AG09319 (cell line): ENCODE measurements at places on chromosomes 3 and 15.

DNA sequence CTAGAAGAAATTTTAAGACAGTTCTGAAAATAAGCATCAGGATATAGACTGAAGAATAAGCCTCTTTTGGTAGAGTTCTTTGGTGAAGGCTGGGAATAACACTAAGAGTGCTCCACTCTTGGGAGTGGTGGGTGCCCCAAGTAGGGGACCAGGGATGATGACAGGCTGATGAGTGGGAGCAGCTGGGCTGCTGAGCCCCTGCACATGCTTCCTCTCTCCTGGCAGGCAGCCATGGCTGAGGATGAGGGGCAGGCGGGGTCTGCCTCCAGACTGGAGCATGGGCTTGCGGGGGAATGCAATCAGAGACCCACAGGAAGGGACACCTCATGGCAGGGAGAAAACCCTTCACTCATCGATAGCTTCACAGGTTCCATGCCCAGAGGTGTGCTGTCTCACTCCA, 72.6 kb upstream of the RORA start:
- no peak for DNase-seq

- DNase-seq, result no peak
Observed at GRCh38 chr3:129445471-129445870, 5.4 kb downstream of the IFT122 start.

DNA sequence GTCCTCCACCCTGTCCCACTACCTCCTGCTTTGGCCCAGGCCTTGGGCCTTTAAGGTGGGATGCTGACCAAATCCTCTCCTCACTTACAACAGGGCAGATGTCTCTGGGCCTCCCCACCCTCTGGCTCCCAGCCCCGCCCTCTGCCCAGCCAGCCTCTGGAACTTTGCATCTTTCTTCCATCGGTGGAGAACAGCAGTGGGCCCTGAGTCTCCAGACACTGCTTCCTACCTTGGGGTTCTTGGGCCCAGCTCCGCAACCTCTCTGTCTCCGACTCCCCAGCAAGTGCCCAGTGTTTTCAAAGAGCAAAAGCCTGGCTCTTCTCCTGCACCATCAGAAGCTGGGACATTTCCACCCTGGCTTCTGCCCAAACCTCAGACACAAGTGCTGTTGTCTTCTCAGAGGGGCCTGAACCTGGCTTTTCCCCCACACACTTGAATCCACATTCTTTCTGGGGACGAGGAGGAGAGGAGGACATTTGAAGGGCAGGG, 33.1 kb downstream of the MRAS start:
- DNase-seq, result no peak

DNA sequence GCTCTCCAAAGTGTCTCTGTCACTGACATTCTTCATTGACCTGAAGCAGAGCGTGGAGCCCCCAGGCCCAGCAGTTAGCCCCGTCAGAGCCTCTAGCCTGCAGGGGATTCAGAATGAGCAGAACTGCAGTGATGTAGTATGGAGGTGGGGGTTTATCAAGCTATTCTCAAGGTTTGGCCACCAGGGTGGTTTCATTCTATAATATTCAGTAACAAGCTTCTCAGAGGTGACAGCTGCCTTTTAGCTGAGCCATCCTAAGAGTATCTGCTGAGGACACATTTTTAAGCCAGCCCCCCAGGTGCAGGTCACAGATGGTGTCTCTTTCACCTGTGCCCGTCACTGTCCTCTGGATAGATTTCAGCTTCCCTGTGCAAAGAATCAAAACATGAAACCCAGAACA, 31.9 kb downstream of the CMTM7 start:
- no peak for DNase-seq

GRCh38 chr3:56111606-56112304, 356.5 kb downstream of the ERC2 start:
- peak; percentile 89 for DNase-seq

GRCh38 chr3:185718736-185719593, 105.9 kb downstream of the IGF2BP2 start:
- no peak for DNase-seq

DNA sequence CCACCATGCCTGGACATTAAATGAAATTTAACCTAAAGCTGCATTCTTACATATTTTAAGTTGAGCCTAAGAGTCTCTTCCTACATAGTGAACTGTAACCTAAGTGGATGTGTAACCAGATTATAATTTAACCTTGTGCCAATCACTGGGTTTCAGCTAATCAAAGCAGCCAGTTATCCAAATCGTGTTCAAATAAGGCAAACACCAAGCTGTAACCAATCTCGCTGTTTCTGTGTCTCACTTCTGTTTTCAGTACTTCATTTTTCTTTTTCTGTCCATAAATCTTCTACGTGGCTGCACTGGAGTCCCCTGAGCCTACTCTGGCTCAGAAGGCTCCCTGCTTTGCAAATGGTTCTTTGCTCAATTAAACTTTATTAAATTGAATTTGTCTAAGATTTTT, 186.1 kb upstream of the CNTN6 start:
- no peak for DNase-seq

DNA sequence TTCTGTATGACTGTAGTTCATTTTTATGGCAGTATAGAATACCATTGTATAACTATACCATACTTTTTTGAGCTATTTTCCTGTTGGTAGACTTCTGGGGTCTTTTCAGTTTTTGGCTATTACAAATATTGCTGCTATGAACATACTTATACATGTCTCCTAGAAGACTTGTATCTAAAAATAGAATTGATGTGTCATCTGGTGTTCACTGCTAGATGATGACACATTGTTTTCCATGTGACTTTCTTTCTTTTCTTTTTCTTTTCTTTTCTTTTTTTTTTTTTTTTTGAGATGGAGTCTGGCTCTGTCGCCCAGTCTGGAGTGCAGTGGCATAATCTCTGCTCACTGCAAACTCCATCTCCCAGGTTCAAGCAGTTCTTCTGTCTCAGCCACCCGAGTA, 69.8 kb downstream of the SH3GL3 start:
- DNase-seq, result no peak

DNA sequence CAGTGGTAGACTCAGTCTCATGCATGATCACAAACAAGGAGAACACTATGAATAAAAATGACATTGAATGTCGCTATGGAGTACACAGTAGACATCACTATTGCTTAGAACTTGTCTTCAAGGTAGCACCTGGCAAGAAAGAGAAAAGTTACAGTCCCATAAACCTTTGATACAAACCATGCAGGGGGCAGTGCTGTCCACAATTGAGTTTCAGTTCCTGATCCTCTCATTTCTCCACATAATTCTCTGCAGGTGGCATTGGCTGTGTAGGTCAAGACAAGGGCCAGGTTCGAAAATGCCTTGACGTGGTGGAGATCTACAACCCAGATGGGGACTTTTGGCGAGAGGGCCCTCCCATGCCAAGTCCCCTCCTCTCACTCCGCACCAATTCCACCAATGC, 47.9 kb downstream of the KBTBD12 start:
- no peak for DNase-seq

- DNase-seq, result no peak
Observed at GRCh38 chr3:152719264-152719663, 115.7 kb upstream of the P2RY1 start.

- DNase-seq, result no peak
Observed at GRCh38 chr15:85691350-85692240, 103.1 kb downstream of the KLHL25 start.

DNA sequence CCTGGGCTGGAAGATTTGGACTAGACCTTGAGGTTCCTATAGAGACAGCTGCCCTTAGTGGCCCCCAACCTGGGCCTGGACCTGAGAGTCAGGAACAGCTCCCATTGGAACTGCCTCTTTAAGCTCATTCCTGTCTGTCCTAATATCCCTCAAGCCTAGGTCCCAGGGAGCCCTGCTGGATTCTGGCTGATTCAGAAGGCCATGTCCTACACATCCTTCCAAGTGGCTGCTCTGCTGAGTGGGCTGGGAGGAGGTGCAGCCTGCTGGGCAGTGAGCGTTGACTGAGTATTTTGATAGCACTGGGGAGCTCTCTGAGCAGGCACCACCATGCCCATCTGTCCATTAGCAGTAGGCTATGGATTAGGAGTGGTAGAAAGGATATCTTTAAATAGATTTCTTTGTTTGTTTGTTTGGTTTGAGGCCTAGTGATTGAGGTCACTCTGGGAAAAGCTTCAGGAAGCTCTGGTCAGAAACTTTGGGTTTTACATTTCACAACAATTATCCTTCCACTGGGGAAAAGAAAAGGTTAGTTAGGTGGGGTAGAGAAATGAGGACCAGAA, 54.6 kb upstream of the ATOSA start:
- no peak for DNase-seq

DNA sequence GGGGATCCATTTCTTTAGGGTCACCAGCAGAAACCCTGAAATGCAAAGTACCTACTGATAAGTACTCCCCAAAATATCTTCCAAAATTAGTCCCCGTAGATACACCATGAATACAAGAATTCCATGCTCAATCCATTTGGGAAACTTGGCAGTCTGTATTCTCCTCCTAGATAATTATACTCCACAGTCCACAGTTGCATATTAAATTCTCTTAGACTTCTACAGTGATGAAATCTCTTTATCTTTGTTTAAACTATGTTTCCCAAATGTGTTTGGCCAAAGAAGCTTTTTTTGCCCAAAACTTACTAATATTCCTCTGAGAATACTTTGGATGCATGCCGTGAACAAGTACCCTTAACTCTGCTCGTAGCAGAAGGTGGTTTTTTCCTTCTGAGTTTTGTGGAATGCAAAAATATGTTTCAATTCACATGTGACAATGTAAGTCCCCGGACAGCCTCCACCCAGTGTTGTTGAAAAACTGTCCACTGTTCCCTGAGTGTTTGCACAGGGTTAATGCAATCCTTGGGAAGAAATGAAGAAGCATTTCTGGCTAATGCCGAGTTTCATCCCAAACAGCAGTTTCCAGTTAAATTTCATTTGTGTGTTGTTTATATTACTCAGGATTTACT, 126.7 kb downstream of the ARNT2 start:
- DNase-seq, result peak; percentile 58

- DNase-seq, result no peak
Observed at GRCh38 chr3:177800561-177800960, 603.3 kb upstream of the TBL1XR1 start.

GRCh38 chr3:193465992-193466608, 87.5 kb upstream of the ATP13A5 start:
- no peak for DNase-seq

DNA sequence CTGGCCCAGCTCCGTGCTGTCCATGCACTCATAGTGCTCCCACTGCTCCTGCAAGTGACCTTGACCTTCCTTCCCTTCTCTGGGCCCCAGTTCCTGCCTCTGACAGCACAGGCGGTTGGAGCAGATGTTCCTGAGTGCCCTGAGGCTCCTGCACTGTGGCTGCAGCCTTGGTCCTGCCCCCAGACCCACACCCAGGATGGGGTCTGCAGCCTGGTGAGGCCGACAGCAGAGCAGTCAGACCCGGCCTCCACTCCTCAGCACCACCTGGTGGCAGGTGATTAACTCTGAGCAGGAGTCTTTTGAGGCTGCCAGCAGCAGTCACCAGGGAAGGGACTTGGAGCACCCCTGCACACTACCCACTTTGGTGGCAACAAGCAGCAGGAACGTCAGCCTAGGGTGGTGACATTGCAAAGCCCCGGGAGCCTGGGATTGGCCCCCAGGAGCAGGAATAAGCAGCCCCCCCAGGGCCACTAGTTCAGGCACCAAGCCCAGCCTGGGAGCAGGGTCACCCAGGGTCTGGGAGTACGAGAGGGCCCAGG, 64.6 kb downstream of the CYP11A1 start:
- no peak for DNase-seq

DNA sequence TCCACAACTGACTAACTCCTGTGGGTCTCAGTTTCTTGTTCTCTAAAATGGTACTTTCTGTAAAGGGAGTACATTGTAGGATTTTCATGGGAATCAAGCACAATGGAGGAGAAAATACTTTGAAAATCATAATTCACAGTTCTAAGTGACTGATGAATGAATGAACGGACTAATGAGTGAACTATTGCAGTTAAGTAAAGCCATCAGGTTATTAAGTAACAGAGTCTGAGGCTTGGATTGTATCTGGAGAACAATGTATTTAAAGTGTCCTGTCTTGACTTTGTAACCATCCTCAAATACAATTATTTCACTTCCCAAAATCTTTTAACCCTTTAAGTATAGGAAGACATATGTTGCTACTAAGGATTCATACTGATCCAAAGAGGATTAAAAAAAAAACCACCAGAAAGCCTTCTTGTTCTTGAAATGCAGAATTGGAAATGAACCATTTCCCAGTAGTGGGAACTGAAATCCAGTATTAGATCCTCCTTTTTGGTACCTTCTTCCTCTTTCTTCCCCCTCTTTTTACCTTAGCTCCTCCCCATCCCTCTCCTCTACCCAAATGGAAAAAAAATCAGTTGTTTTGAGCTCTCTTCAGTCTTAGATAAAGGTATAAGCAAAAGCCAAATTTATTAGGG, 13.2 kb upstream of the BCL6 start:
- DNase-seq, result no peak

- DNase-seq, result peak; percentile 43
Observed at GRCh38 chr3:172256101-172256734, 192.0 kb downstream of the GHSR start.

DNA sequence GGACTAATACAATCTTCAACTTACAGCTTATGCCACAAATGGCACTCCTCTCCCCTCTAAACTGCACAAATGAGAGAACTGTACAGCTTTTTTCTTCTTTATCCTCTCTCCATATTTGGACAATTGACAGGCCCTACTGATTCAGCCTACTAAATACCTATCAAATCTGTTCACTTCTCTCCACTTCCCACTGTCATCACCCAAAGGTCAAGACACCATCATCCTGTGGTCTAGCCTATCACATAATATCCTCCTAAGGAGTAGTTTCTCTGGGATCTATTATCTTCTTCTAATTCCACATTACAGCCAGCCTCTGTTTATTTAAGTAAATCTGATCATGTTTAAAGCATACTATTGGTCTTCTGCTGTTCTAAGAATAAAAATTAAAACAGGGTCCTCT, 33.0 kb upstream of the SLC12A8 start:
- no peak for DNase-seq

- DNase-seq, result no peak
Observed at GRCh38 chr3:183927059-183927458, 42.4 kb upstream of the PARL start.

DNA sequence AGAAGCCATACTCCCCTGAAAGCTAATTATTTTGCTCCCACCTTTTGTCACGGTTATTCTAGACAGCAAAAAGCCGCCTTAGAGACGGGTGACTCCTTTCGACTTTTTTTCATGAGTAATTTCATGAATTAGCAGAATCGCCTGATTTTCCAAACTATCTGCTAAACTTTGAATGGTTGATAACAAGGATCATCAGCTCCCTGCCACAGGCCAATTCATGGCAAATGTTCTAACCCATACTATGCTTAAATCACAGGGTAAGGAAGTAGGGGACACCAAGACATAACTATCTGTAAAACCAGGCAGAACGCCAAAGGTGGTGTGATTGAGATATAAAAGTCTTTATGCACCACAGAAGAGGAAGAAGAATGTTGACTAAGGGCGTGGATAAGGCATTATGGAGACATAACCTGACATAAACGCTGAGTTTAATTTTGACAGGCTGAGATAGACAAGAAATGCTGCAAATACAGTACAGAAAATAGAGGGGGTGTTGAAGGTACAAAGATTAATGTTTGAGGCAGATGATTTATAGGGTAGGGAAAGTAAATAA, 891 bp upstream of the DMXL2 start:
- DNase-seq, result no peak

- DNase-seq, result no peak
Observed at GRCh38 chr15:63564093-63564492, 33.1 kb upstream of the FBXL22 start.
